ENCODE measurements at places on chromosomes 3 and 15. TPM values are rescaled to one million over a fixed set of nuclear protein-coding genes. Genes with fewer than 3 reads are reported as not detected.
A peak's percentile ranks its signal among the peaks of the same experiment; 100 is the strongest.

INAFM2 gene
- total RNA-seq, result 22.1 TPM

TRH gene
- not detected for total RNA-seq

GRCh38 chr15:100355342-100355741 is 13.6 kb upstream of the ADAMTS17 start:
- no peak for DNase-seq

GRCh38 chr15:78302579-78303312 is 3.3 kb upstream of the SKIC8 start:
- peak; percentile 67 for DNase-seq

LTF gene
- not detected for total RNA-seq

- DNase-seq, result no peak
These were observed 83.4 kb downstream of the TLE3 start for GRCh38 chr15:70014331-70014730.

DNA sequence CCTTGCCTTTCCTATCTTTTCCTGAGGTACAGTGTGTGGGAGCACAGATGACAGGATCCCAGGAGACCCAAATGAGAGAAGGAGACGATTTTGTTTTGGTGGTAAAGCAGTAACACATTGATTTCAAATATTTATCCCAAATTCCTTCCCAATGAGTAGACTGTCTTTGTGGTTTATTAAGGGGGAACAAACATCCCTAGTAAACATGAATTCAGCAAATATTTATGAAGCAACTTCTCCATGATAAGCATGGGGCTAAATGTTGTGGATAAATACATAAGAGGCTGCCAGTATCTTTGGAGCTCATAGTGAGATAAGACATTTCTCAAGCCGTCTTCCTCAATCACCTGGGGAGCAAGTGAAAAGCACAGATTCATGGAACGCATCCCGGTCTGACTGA is 460.8 kb upstream of the CFAP20DC start:
- DNase-seq, result peak; percentile 8

DNA sequence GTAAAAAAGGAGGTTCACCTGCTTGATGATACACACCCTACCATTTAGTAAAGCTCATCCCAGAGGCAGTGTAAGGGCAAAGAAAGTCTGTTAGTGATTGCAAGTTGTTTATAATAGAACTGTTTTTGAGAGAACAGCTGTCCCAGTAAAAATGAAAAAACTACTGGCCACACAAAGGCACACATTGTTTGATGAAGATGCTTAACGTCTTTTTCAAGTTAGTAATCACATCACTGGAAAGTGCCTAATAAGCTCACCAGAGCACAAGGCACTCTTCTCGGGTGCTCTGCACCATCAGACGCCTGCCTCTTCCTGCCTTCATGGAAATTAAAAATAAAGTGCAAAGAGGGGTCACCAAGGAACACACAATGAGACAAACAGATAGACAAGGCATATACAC is 186.9 kb downstream of the PDZRN3 start:
- DNase-seq, result no peak

DNA sequence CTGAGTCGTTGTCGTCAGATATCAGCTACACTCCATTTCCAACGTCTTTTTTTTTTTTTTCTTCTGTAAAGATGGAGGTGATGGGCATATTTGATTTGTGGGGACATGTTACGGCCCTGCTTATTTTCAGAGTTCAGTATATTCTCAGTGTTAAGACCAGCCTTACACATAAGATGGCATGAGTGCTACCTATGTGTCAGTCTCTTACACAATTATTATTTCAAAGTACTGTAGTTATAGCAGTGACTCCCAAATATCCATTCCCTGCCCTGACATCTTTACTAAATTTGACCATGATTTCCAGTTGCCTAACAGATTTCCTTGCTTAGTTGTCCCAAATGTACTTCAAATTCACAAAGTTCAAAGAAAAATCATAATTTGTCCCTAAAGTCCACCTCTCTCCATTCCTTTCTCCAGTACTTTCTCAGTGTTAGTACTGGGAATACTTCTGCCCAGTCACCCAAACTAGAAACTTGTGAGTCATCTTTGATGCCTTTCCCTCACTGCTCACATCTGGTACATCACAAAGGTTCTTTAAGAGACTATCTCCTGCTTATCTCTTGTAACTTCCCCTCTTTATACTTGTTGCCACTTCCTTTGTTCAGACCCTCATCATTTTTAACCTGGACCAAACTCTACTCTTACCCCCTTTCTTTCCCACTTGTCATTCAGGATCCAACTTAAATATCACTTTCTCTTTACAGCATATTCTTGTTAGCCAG is 67.0 kb downstream of the ZNF609 start:
- peak; percentile 17 for DNase-seq

DNA sequence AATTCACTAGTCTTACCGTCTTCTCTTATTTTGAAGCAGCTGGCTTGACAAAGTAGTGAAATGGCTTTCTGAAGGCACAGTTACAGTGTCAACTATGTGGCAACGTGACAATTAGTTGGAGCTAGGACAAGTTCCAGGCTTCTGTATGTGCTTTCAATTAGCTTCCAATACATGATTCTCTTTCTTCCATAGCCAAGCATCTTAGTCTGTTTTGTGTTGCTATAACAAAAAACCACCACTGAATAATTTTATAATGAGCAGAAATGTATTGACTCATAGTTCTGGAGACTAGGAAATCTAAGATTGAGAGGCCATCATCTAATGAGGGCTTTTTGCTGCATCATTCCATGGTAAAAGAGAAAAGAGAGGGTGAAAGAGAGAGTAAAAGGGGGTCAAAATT is 365.1 kb upstream of the PLSCR5 start:
- no peak for DNase-seq
